ENCODE measurements at places on chromosomes 7 and 10.

DNA sequence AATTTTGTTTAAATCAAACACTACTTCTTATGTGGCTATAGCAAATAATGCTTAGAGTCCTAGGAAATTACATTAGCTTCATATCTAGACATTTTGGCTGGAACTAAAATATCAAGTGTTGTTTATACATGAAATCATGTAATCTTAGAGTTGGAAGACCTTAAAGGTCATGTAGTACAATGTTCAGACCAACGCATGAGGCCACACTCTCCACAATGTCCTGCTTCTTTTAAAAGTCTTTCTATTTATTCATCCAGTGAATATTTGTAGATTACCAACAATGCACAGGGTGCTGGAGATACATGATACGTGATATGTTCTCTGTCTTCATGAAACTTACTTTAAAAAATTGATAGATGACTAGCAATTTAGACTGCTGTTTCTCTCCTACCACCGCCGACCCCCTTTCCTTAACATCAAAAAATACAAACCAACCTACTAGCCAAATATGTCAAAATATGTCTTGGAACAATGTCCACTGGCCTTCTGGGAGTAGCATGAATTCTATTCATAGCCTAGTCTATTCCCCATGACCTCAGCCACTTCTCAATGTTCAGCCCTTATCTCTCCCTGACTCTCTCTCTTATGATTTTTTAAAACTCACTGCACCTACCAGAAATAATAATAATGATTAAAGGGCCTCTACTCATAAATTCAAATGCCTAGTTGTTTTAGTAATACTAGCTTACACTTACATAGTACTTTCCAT is 59.5 kb upstream of the CAV2 start:
- DNase-seq: no peak

DNA sequence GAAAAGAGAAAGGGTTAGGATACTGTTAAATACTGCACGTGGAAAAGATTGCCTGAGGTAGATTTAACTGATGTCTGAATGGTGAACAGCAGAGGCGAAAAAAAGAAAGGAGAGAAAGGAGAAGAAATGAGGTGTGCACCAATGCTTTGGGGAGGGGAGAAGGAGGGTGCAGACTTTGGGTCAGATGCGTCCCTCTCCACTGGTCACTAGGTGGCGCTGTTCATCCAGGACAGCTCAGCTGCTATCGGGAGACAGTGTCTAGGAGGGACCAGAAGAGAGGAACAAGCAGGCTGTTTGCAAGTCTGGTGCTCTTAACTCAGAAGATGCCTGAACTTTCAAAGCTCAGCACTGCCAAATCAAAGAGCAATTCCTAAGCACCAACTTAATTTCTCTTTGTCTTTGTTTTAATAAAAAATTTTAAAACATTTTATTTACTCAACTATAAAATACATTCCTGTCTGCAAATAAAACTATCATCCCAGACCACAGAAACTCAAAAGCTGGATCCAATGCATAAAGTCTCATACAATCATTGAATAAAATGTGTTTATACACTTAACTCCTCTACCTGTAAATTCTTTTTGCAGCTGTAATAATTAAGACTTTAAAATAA is 83.9 kb upstream of the PDLIM1 start:
- peak; percentile 41 for DNase-seq

DNA sequence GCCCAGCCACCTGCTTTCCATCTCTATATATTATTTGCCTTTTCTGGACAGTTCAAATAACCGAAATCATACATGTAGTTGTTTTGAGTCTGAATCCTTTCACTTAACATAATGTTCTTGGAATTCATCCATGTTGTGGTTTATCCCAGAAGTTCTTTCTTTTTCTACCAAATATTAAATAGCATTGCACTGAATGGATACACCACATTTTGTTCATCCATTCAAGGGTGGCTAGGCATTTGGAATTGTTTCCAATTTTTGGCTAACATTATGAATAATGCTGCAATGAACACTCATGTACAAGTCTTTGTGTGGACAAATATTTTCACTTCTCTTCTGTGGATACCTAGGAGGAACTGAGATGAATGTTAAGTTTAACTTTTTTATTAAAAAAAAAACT is 18.0 kb downstream of the DNAJC1 start:
- DNase-seq: no peak

DNA sequence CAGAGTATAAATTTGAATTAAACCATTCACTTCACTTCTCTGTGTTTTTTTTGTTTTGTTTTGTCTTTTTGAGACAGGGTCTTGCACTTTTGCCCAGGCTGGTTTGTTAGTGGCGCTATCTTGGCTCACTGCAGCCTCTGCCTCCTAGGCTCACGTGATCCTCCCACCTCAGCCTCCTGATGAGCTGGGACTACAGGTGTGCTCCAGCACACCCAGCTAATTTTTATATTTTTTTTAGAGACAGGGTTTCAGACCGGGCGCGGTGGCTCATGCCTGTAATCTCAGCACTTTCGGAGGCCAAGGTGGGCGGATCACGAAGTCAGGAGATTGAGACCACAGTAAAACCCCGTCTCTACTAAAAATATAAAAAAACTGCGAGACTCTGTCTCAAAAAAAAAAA is 36.9 kb upstream of the STOX1 start:
- DNase-seq: no peak

- DNase-seq: no peak
These were observed 289.6 kb upstream of the NFE2L3 start for GRCh38 chr7:25862261-25863004.

DNA sequence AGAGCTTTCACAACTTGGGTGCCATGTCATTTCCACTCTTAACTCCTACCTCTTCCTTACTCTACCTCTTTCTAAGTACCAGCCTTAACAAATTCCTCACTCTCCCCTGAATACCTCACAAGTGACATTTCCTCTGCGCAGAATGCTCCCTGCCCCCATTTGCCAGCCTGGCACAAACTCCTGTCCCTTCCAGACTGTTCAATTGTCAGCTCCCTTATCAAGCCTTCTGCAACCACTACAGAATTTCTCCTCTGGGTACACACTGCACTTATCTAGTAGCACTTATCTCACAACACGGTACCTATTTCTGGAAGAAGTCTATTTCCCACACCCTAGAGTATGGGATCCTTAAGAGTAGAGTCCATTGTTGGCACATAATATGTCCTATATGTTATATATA is 39.1 kb upstream of the ANAPC16 start:
- DNase-seq: no peak

DNA sequence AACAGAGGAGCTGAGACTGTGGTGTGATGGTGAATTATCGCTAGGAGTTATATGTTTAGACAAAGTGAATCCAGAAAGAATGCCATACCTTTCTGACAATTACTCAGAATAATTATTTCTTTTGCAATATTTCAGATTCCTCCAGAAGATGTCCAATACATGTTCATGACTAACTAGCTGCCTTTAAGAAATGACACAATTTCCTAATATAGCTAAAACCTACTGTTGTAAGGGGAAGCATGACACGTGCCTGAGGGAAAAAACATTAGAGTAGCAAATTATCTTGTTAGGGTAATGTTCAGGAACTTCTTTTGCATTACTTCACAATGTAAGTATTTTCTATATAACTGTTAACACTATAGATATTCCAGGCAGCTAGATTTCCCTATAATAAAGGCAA is 150.3 kb downstream of the COL28A1 start:
- DNase-seq: no peak

- DNase-seq: no peak
These were observed 73.4 kb downstream of the VIPR2 start for GRCh38 chr7:159071260-159071659.

DNA sequence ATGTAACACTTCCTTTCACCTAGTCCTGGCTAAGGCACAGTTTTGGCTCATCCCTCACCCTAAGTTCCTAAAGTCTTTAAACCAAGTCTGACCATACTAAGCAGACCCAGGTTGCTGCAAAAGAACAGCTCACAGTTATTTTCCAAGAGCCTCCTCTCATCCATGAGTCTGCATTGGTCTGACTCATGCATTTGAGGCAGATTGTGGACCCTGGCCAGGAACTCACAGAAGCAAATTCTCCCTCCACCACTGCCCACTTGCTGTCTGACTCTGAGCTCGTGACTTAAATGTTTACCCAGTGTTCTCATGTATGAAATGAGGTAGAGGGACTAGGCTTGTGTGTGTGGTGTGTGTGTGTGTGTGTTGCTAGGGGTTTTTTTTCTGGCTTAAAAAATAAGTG is 1272.8 kb downstream of the TYW1 start:
- DNase-seq: no peak

GRCh38 chr7:100209493-100209892 is 10.3 kb upstream of the PVRIG start:
- no peak for DNase-seq

DNA sequence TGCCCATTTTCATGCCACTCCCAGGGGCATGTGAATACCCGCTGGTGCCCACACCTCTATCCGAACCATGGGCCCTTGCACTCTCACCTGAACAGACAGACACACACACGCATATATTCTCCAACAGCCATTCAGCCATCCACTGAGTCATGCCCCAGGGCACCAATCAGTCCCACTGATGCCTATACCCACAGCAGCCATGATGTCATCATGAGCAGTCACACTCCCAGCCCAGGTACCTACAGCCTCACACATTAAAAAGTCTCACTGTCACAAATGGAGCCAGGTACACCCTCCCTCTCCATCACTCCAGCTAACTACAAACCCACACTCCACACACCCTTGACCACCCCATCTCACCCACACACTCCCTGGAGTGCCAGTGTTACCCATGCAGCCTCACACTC is 12.2 kb downstream of the VSIR start:
- DNase-seq: no peak

DNA sequence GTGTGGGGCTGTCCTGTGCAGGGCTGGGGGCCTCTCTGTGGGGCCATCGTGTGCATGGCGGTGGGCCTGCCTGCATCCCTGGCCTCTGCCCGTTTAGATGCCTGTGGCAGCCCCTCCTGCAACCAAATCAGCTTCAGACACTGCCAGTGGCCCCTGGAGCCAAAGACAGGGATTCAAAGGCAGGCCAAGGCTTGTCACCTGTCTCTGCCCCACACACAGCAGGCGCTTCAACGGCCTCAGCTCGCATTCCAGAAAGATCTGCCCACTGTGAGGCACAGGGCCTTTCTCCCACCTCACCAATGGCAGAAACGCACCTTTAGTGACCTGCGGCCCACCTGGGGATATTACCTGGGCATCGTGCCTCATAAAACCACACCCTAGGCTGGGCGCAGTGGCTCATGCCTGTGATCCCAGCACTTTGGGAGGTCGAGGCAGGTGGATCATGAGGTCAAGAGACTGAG is 46.0 kb downstream of the INSIG1 start:
- DNase-seq: no peak

GRCh38 chr7:107560898-107561516 is 2.7 kb downstream of the COG5 start:
- no peak for DNase-seq

Data from anterior cingulate cortex (tissue), 58 donors.